ENCODE measurements at places on chromosomes 12 and 14. TPM values are rescaled to one million over a fixed set of nuclear protein-coding genes. Genes with fewer than 3 reads are reported as not detected.

DNA sequence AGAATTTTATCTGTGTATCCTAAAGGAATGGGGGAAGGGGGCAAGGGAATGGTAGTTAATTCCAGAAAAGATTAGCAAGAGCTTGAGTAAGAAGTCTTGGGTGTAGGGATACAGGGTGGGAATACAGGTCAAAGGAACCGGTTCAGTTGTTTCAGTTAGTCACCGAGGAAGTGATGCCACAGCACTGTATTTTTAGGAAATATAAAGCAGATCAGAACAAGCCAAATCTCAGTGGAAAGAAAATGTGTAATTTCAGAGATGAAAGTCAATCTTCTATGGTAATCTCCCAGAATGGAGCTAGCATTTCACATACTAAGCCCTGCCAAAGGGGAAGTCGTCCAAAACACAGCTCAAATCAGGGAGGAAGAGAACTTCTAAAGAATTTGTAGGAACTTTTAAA, 4.7 kb upstream of the TUBA1C start:
- DNase-seq, result peak; percentile 84

DNA sequence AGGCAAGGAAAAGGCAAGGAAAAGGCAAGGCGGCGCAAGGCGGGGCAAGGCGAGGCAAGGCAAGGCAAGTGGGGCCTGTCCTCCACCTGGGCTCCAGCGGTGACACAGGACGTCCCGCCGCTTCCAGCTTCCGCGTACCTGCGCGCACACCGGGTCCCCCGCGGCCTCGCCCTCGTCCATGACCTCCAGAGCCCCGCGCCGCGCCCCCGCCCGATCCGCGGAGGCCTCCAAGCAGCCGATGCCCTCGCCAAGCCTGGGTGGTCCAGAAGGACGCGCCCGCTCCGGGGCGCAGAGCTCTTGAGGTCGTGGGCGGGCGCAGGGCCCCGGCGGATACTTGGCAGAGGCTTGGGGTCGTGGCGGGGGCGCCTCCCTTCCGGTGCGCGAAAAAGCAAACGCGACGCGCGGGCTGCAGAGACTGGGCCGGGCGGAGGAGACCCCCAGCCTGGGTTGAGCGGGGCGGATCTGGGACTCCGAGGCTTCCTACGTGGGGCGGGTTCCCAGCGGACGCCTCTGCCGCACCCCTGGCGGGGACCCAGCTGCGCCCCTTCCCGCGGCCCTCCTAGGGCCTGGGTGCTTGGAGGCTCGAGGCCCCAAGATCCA, 60.8 kb upstream of the EIF5 start:
- no peak for DNase-seq

DNA sequence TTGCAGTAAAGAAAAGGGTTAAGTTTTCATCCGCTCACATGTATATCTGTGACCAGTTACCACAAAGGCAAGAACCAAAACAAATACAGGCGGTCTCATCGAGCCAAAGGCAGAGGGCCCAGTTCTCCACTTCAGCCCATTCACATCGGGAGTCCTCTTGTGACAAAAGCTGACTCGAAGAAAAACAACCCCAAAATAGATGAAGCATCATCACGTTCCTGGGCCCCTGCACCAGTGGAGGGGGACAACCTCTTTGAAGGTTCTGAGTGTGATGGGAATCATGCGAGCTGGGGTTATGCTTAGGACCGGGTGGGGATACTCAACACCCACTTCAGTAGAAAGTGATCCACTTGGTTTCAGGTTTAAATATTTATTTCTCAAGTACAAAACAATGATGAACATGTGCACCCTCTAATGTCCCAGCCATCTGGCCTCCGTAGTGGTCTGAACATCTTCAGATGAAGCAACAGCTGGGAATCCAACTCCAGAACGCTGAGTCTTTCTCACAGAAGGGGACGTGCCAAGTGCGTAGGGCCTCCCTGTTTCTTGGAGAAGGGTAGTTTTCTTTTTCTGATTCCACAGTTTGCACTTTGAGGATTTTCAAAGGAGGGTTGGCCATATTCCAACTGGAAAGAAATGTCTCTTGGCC, 8.4 kb downstream of the GSC start:
- DNase-seq, result no peak

GRCh38 chr14:94051779-94052178, 25.6 kb downstream of the OTUB2 start:
- no peak for DNase-seq

GRCh38 chr12:89702503-89702902, 6.1 kb downstream of the ATP2B1 start:
- no peak for DNase-seq

GRCh38 chr14:77076113-77076631, 21.9 kb upstream of the CIPC start:
- peak; percentile 85 for DNase-seq

- DNase-seq, result no peak
Observed at GRCh38 chr12:119354172-119354571, 19.6 kb downstream of the CCDC60 start.

GRCh38 chr14:64715628-64716412, 11.6 kb downstream of the PLEKHG3 start:
- peak; percentile 33 for DNase-seq

KRT82 gene
- not detected for total RNA-seq

- DNase-seq, result no peak
Observed at GRCh38 chr12:14193639-14194038, 171.8 kb upstream of the ATF7IP start.

SLC38A4 gene
- 1.8 TPM for total RNA-seq

DNA sequence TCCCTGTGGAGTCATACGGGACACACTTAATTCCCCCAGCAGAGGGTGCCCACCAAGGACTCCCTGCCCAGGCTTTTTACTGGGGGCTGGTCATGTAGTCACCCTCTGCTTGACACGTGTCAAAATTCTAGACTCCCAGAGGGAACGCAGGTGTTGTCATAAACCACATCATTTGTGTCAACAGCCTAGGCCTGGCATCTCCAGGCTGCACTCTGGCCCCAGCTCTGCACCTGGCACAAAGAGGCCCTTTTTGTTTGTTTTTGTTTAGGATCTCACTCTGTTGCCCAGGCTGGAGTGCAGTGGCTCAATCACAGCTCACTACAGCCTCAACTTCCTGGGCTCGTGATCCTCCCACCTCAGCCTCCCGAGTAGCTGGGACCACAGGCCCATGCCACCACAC, 21.1 kb downstream of the BRI3BP start:
- no peak for DNase-seq

ABHD12B gene
- under 0.01 TPM for total RNA-seq

GRCh38 chr12:132544080-132544397, 54.1 kb downstream of the FBRSL1 start:
- DNase-seq, result no peak

GRCh38 chr14:67875175-67876006, 55.8 kb downstream of the RAD51B start:
- DNase-seq, result no peak

DNA sequence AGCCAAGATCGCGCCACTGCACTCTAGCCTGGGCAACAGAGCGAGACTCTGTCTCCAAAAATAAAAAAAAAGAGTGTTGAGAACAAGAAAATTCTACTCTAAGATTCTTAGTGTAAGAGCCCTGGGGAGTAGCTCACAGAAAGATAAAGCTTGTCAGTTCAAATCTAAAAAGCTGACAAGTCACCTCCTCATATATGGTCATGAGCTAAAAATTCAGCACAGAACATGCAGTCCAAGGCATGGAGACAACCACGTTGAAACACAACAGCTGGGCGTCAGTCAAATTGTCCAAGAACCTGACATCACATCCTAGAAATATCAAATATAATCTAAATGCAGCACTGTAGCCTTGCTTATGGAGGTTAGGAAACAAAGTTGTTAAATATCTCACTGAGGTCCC, 47.8 kb downstream of the CLIP1 start:
- no peak for DNase-seq

SELPLG gene
- total RNA-seq, result 0.51 TPM

SERPINA9 gene
- total RNA-seq, result not detected

Data from fibroblast of lung (primary cell).